ENCODE measurements at places on chromosomes 4 and X.

DNA sequence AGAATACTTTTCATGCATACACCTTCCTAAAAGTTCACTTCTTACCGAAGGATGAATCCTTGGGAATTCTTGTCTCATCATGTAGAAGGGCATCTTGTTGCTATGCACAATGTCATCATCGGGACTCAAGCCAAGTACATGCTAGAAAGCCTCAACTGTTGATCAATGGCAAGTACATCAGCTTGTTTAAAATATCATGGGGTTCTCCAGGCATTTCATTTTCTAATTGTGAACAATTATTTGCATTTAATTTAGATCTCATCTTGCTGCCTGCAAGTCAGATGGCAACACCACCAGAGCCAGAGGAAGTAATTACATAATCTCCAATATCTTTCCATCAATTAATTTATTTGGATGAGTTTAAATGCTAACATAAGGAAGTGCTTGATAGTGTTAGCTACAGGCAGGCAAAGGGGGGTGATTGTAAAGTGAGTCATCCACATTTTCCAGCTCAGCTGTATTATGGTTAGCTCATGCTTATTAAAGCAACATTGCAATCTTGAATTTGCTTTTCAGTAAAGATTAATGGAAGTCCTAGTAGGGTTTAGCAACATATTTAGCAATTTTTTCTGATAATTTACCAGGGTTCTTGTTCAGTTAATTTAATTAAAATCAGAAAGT, 356.5 kb downstream of the CBLL2 start:
- no peak for DNase-seq

- no peak for DNase-seq
Measured at GRCh38 chrX:54865208-54865607, 55.4 kb upstream of the TRO start.

DNA sequence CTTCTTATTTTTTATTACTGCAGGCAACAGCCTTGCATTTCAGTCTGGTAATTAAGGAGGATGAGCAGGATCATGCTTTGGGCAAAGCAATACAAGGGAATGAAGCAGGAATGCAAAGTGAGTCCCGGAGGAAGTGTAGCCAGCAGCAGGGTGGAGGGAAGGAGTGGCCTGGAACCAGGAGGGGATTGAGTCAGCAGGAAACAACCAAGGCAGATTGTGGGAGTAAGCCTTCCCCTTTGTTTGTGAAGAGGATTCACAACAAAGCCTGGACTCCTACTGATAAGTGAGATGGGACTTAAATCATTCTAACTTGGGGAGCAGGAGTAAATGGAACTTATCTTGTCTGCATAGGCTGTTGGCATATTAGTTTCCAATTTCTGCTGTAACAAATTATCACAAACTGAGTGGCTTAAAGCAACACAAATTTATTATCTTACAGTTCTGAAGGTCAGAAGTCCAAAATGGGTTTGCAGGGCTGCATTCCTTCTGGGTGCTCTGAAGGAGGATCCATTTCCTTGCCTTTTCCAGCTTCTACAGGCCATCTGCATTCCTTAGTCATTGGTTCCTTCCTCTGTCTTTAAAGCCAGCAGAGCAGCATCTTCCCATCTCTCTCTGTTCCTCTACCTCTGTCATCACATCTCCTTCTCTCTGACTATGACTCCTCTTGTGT, 93.2 kb upstream of the AP1S2 start:
- no peak for DNase-seq

- DNase-seq, result no peak
Measured at GRCh38 chr4:13797061-13797460, 169.5 kb upstream of the BOD1L1 start.

DNA sequence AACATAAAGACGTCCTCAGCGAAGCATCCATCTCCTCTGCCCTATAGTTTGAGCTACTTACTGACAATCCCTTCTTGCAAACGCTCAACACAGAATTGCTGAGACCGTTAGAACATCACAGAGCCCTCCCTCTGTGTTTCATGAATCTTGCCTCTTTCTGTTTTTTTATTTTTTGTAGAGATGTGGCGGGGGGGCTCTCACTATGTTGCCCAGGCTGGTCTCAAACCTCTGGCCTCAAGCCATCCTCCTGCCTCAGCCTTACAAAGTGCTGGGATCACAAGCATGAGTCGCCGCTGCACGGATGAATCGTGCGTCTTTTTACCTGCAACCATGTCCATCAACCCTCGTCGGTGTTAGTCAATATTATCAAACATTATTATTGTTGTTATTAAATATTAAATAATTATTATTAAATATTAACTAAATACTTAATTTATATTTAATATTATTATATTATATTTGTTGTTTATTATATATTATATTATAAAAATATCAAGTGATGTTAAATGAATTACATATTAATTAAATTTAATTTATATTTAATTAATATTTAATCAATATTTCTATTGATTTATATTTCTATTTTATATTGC, 200.7 kb downstream of the CRLF2 start:
- no peak for DNase-seq

- no peak for DNase-seq
Measured at GRCh38 chr4:183855323-183856190, 49.5 kb upstream of the STOX2 start.

DNA sequence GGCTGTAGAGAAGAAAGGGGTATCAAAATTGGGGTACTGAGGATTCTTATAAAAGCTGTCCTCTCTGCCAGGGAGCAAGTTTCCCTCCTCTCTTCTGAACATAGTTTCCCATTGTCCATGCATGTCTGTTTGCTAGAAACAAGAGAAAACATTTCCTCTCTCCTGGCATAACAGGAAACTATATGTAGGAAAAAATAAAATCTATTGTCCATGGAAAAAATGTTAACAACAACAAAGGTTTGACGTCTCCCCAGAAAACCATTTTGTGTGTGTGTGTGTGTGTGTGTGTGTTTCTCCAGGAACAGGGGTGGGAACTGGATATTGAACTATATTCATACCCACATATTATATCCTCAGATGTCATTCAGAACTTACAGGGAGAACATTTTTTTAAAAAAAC, 107.2 kb downstream of the GASK1B start:
- DNase-seq, result no peak

DNA sequence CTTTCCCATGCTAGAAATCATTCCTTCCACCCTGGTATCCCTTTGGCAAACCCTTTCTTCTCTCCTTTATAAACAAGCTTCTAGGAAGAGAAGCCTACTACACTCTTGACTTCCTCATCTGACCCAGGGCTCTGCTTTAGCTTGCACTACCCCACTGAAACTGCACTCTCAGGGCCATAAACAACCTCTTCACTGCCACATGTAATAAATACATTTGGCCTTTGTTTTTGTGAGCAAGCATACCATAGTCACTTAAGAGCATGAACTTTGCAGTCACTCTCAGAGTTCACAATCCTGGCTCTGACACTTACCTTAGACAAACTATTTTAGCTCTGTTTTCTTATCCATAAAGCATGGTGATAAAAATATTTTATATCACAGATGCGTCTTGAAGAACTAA, 50.7 kb upstream of the USP38 start:
- DNase-seq, result no peak

Data from stimulated activated CD8-positive, alpha-beta memory T cell treated with anti-CD3 and anti-CD28 coated beads, Interleukin-7, amount 100 ng/mL, for 4 hours (primary cell).